ENCODE measurements at places on chromosomes 11 and 22.

DNA sequence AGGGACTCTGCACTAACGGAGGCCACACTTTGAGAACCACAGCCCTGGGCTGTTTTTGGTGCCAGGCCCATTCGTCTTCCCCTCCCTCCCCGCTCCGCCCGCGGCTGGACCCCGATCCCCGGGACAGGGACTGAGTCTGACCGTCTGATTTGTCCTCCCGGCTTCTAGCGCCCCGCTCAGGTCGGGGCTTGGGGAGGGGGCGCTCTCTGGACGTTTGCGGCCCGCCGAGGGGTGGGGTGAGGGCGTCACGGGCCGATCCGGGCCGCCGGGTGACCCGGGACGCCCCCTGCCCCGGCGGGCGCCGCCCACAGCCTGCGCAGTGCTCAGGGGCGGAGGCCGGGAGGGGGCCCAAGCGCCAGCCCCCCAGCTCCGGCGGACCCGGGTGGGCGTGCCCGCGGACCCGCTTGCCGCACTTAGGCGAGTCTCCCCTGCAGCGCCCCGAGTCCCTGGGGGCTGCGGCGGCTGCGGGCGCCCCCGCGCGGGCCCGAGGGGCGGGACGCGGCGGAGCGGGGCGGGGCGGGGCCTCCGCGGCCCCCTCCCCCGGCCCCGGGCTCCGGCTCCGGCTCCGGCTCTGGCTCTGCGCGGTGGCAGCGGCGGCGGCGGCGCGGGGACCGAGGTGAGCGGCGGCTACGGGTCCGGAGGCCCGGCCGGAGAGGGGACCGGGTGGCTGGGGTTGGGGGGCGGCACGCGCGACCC, 33.7 kb upstream of the PRR5 start:
- no peak for DNase-seq

- DNase-seq: no peak
These were observed 3.6 kb downstream of the NRXN2 start for GRCh38 chr11:64719406-64719805.

DNA sequence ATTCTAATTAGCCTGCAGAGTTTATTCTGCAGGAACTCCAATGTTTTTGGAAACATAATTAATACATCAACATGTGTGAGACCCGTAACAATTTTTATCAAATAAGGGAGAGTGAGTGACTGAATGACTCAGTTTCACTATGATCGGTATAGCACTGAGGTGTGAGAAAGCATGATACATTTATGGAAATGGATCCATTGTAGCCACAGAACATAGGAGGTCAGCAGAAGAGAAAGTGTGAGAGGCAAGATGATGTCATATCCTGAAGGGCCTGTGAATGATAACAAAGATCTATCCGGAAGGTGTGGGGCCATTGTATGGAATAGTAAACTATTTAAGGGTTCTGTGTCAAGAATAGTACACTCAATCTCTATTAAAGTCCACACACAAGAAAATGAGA, 1406.1 kb upstream of the TENM4 start:
- no peak for DNase-seq

- DNase-seq: peak; percentile 42
These were observed 70.8 kb downstream of the KCNJ1 start for GRCh38 chr11:128796270-128796669.

- DNase-seq: no peak
These were observed 288.6 kb upstream of the SORL1-AS1 start for GRCh38 chr11:121741351-121741760.

- DNase-seq: no peak
These were observed 146.8 kb upstream of the TTC12 start for GRCh38 chr11:113167599-113167998.

DNA sequence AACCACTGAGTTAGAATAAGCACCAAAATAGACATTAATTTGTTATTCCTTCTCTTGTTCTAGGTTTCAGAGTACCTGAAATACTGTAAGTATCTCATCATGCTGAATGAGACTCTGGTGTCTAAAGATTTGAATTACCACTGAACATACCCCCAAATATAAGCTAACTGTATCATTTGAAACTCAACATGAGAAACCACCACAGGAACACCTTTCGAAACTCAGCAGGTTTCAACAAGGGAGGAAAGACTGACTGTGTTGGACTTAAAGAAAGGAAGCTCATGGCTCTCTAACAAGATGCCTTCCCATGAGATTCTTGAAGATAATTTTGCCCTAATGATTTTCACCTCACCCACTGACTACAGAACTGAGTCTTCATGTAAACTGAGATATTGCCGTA, 37.0 kb downstream of the PRCP start:
- DNase-seq: no peak

- no peak for DNase-seq
These were observed 200.7 kb upstream of the NCAM1 start for GRCh38 chr11:112760396-112761059.

GRCh38 chr11:132228746-132229325, 858.4 kb downstream of the NTM start:
- DNase-seq: no peak

- DNase-seq: no peak
These were observed at the start of gene SYT13 for GRCh38 chr11:45285930-45286632. Gene SYT13, minus strand, starts transcription at chr11:45286341. Its CDS starts 134 bp downstream, at chr11:45286207.

- DNase-seq: no peak
These were observed 1.3 kb downstream of the MYH9 start for GRCh38 chr22:36386351-36386899.

DNA sequence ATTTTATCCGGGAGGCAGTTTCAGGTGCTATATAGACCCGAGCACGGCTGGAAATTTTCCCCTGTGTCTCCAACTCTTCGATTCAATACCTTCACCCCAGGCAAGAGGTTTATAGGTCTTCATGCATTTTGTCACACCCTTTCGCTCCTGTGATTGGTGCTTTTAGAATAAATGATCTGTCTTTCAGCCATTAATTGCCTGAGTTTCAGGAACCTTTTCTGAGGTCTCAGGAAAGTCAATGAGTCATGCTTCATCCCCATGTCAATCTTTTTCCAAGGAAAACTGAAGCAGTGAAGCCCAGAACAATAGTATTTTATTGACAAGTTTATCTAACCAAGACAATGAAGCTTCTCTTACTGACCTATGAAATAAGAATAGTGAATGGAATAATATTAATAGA, 29.9 kb downstream of the FAM181B start:
- DNase-seq: no peak

DNA sequence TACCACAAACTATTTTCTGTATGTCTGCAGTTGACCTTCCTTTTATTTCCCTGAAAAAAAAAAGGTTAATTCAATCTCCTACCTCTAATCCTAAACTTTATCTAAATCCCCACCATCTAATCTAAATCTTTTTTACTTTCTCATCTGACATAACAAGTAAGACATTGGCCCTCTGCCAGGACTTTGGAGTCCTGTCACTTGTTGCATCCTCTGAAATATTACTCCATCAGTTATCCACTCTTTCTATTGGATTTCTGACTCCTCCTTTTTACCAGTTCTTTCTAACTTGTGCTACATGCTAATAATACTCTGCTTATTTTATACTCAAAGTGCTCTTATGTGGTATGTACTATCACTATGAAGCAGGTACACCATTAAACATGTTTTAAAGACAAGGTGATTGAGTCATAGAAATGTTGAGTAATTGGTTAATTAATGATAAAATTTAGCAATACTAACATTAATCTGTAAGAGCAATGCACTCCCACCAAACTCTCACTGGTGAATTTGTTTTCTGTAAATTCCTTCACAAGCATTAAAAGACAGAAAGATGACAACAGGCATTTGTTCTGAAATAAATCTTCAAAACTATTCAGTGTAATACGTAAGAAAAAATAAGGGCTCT, 914.2 kb upstream of the RAG2 start:
- DNase-seq: no peak

DNA sequence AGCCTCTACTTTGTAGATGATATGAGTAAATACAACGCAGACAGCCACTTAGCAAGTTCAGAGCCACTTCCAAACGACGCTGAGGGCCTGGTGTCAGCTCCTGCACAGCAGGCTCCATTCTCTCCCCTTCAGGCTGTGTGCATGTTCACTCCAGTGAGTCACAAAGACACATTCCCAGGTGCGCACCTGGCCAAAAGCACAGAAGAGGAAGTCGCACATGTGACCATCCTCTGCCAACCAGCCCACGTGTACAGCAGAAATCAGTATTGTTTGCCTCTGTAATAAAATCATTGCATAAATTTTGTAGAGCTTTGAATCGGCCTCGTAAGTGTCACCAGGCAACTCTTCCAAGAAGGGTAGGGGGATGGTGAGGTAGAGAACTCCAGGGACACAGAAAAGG, 19.5 kb upstream of the TPH1 start:
- no peak for DNase-seq

DNA sequence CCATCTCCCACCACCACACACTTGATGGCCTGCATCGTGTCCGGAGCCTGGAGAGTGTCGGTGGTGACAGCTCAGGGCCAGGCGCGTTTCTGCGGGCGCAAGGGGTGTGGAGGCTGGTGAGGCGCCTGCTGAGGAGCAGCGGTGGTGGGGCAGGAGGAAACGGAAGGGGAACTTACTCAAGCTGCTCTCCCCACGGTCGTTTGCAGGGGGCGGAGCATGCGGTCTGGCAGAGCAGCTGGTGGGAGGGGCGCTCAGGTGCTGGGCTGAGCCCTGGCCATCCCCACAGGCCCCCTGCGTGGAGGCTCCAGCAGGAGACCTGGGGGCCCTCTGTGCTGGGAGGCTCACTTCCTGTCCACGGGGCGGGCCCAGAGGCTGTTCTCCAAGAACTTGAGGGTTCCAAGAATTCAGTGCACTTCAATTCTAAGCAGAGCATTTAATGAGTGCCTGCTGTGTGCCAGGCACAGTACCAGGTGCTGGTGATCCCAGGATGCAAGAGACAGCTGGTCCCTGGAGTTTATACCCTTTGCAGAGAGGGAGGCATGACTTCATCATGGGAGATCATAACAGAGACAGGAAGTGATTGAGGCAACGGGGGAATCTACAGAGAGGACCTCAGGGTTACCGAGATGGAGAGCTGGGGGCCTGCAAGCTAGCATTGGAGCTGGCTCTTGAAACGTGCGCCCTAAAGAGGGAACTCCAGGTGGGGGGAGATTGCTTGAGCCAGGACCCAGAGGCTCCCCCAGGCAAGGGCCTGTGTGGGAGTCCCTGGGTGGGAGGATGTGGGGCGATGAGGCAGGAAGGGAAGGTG, at the start of gene RAC2:
TSS of gene RAC2 (minus strand) at position 156 of the 808 bp plus-strand sequence. CDS start at position 35, 121 bp downstream.
- peak; percentile 70 for DNase-seq

DNA sequence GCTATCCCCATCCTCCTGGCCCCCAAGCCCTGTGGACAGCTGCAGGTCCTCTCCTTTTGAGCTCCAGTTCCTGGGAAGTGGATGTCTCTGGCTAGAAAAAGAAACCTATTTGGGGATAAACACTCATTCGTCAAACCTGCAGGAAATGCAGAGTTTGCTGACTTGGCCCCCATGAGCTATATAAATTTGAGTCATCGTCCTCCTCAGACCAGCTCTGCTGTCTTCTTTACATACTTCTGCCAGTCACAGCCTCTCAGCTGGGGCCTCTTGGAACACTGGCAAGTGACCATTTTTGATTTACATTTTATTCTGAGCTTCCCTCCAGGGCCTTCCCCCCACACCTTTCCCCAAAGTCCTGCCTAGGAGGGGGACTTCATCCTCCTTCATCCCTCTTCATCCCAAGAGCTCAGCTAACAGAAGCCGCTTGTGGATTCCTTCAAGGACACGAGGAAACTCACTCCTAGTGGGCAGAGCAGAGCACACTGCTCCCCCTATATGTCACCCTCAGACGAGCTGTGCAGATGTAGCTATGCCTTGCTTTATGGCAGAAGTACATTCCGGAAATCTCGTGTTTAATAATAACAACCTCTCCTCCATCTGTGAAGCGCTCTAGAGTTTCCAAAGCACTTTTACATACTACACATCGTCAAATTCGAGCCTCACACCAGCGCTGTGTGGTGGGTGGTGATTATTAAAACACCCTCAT, 131.8 kb downstream of the FEZ1 start:
- no peak for DNase-seq

- DNase-seq: no peak
These were observed 126.5 kb downstream of the NAV2 start for GRCh38 chr11:19838994-19839768.

- DNase-seq: no peak
These were observed 1.4 kb downstream of the TENM4 start for GRCh38 chr11:79439410-79439885.

DNA sequence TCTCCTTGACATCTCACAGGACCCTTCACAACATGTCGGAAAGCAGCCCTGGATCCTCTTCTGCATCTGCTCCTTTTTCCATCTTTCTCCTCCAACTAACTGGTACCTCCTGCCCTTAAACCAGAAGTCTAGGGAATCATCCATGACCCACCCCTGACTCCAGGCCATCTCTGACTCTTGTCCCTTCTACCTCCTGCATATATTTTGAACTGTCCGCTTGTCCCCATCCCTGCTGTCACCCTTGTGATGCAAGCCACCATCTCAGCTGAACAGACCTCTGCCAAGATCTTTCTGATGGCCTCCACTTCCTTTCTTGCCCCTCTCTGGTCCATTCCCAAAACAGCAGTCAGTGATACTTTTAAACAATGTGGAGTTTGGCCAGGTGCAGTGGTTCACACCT, 7.0 kb downstream of the RIBC2 start:
- no peak for DNase-seq

DNA sequence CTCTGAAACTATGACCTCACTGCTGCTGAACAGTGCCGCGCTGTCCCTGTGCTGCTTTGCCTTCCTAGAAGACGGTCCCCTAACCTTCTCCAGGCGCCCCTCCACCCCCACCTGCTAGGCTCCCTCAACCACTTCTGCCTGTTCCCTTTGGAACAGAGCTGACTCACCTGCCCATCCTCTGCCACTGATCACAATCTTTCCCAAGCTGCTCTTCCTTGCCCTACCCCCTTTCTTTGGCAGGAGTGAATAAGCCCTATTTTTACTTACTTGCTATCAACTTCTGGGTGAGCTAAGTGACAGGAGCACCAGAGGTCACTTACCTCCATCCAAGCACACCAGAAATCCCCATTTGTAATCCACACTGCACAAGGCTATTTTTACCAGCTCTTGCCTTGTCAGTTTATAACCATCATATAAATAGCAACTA, 116.0 kb upstream of the BID start:
- DNase-seq: no peak

DNA sequence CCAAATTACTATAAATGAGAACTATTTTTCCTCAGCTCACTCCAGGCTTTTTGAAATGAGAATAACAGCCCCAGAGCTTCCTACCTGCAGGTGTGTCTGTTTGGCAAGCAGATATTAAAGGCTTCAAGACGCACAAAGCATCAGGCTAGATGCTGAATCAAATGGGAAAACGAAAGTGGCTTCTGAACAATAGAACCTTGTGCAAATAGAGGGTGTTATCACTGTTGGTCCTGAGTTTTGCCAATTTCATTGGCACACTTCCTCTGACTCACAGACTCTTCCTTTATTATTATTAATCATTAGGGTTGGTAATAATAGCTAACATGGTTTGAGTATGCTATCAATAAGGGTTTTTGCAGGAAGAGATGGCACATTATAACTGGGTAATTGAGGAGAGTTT, 13.4 kb downstream of the SYT13 start:
- no peak for DNase-seq

- DNase-seq: no peak
These were observed 11.7 kb downstream of the SEC14L2 start for GRCh38 chr22:30408388-30409102.

- no peak for DNase-seq
These were observed 16.0 kb downstream of the CARD10 start for GRCh38 chr22:37503183-37503683.
